ENCODE measurements at places on chromosomes 3 and 15. TPM values are rescaled to one million over a fixed set of nuclear protein-coding genes. Genes with fewer than 3 reads are reported as not detected.

The ACTC1 gene
- 0.21 TPM for total RNA-seq

The TAGLN3 gene
- not detected for total RNA-seq

The PLIN1 gene
- 0.08 TPM for total RNA-seq

The CNTN4 gene
- total RNA-seq = not detected

The POMGNT2 gene
- 6.0 TPM for total RNA-seq

The TOPBP1 gene
- 26.2 TPM for total RNA-seq

The CACNA2D2 gene
- 0.48 TPM for total RNA-seq

The TRPM1 gene
- not detected for total RNA-seq

The ADAMTSL3 gene
- 0.56 TPM for total RNA-seq

The MLH1 gene
- total RNA-seq = 35.0 TPM

The TMEM207 gene
- not detected for total RNA-seq

The CRTC3 gene
- total RNA-seq = 27.8 TPM

The THSD4 gene
- 30.6 TPM for total RNA-seq

The SMCO1 gene
- not detected for total RNA-seq

The FBXW12 gene
- total RNA-seq = not detected

The CCNB2 gene
- total RNA-seq = 93.0 TPM

The BNC1 gene
- 0.98 TPM for total RNA-seq

The SYNPR gene
- not detected for total RNA-seq

The SLCO2A1 gene
- total RNA-seq = 0.38 TPM

The CLSTN2 gene
- 0.05 TPM for total RNA-seq

The GOLGA8J gene
- not detected for total RNA-seq

The SV2B gene
- total RNA-seq = 0.29 TPM

The CFAP100 gene
- total RNA-seq = not detected

The IL5RA gene
- not detected for total RNA-seq

The SPTBN5 gene
- total RNA-seq = 0.21 TPM

The GOLGA6D gene
- total RNA-seq = not detected

The SNTN gene
- not detected for total RNA-seq

The CD96 gene
- total RNA-seq = not detected

The SLC28A1 gene
- 0.04 TPM for total RNA-seq
